ENCODE measurements at places on chromosomes 2 and 18.

- no peak for DNase-seq
These were observed 15.2 kb downstream of the PRELID3A start for GRCh38 chr18:12422936-12423335.

DNA sequence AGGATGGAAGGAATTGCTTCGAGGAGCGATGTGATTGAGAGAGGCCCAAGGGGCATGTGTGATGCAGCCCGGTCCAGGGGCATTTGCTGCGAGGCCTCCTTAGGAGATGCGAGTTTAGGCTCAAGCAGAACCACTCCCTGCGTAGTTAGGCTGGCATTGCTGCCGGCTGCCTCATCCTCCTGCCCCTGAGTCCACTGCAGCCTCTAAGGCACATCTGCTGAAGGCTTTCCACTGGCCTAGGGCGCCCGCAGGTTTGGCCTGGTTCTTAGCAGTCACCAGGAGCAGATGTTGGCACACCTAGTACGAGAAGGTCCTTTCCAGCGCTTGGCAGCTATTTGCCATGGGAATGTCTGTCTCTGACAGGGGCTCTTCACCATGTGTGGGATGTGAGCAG, 20.7 kb downstream of the INPP5D start:
- no peak for DNase-seq

- DNase-seq = no peak
These were observed 13.4 kb downstream of the DNAJB2 start for GRCh38 chr2:219292616-219293015.

- DNase-seq = no peak
These were observed 15.6 kb downstream of the TRABD2A start for GRCh38 chr2:84865181-84865783.

DNA sequence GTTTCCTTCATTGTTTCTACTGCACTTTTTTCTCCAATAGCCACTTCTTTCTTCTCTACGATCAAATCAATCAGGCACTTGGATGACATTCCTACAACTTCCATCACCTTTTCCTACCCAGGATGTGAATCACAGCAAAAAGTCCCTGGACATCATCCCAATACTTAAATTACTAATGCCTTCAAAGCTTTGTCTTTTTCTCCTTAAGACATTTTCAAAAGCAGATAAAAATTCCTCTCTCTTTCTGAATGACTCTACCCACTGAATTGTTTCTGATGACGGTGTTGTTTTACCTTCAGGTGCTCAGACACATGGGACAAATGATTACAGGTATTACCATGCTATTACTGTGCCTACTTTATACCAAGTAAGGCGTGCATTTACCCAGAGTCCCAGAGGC, 500.9 kb downstream of the FBXO15 start:
- DNase-seq = no peak

GRCh38 chr2:112783187-112783714, 1.0 kb downstream of the IL1A start:
- no peak for DNase-seq

GRCh38 chr2:2621855-2622254, 290.8 kb upstream of the MYT1L start:
- no peak for DNase-seq

GRCh38 chr2:38600242-38600891, 2.4 kb downstream of the HNRNPLL start:
- DNase-seq = no peak

DNA sequence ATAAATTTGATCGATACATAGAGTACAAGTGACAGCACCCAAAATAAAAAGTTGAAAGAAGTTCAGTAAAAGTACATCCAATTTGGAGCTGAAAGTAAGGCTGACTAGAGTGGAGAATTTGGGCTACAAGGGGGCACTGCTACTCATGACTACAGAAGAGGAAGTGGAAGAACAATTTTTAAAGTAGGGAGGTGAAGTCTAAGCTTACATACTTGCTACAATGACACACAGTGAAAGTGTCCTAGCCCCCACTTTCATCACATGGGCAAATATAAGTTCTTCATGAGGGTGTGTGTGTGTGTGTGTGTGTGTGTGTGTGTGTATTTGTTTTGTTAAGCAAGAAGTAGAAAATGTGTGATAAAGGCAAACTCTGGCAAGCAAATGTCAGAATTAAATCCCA, 45.7 kb downstream of the MAP3K2 start:
- DNase-seq = no peak

- DNase-seq = no peak
These were observed 7.1 kb upstream of the SOS1 start for GRCh38 chr2:39127973-39128372.

- DNase-seq = no peak
These were observed 23.3 kb upstream of the MTA3 start for GRCh38 chr2:42545023-42545721.

DNA sequence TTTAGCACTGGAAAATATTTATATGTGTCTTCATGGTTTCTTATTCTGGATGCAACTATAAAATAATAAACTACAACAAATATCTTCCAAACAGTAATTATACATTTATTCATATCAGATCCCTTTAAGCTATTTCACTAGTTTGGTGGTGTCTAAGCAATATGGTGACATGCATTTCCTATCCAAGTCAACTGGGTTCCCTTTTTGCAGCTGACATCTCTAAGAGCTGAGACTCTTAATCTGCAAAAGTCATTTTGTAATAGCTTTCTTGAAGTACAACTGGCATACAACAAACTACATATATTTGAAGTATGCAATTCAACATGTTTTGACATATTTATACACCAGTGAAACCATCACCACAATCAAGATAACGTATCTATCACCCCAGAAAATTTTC, 59.9 kb upstream of the SLC1A4 start:
- no peak for DNase-seq

- DNase-seq = no peak
These were observed 633.1 kb downstream of the BCL11A start for GRCh38 chr2:59920307-59920706.
